Cortex of kidney (tissue), 1 donor: ENCODE measurements at places on chromosomes 4 and X.

DNA sequence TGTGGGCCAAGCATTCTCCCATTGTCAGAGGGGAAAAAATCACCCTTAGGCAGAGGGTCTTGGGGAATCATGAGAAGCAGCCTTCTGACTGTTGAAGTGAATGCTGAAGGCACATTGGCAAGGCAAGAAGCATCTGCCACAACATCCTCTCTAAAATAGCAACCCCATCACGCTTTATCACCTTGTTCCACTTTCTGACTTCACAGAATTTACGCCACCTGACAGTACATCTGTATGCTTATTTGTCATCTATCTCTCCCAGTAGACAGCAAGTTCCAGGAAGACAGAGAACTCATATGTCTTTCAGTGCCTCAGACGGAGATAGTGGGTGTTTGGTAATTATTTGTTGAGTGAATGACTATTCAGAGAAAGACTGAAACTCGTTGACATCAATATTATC lies 68.4 kb upstream of the SCML1 start:
- DNase-seq, result no peak

DNA sequence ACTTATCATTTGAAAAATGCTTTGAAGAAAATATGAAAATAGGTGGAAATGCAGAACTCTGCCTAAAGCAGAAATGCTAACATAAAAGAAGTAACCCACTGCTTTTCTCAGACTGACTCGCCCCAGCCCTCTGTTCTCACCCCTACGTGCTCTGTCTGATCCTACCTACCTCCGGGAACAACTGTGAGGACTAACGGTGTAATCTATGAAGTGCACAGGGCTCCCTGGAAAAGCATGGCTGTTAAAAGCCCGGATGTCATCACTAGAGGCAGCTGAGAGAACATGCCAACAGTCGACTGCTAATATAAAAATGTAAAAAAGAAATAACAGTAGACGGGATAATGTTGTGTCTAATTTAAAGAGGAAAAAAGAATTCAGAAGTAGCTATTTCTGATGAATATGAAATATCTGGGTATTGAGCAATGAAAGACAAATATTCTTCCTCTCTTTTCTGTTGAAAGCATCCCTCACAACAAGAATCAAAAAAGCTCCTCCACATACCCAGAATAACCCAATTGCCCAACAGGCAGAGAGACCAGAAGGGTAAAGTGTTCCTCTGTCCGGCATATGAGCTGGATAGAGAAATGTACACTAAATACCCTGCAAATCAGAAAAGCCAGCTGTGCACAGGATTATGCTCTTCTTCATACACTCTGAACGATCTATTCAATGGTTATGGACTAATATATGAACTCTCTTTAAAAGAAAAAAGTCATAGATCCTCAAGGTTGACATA lies 130.7 kb downstream of the TSPAN5 start:
- no peak for DNase-seq

GRCh38 chrX:148552775-148553174 lies 52.4 kb downstream of the AFF2 start:
- no peak for DNase-seq

DNA sequence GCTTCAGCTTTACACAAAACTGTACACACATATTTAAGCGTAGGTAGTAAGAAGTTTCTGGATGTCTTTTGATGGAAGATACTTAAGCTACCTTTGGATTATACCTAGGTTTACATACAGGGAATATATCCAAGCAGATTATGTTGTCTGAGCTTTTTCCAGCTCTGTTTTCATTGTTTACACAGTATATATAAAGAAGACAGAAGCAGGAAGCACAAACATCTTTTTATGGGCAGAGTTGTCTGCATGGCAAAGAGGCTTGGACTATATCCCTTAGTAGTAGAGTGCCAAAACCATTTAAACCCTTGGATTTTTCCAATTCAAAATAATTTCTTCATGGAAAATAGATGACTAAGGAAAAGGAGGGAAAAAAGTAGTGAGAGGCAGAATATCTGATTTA lies 329.4 kb upstream of the AGA start:
- DNase-seq, result no peak

- DNase-seq, result no peak
Measured at GRCh38 chr4:123587983-123588494, 191.4 kb downstream of the SPRY1 start.

GRCh38 chr4:27096142-27096824 lies 235.6 kb downstream of the STIM2 start:
- no peak for DNase-seq

DNA sequence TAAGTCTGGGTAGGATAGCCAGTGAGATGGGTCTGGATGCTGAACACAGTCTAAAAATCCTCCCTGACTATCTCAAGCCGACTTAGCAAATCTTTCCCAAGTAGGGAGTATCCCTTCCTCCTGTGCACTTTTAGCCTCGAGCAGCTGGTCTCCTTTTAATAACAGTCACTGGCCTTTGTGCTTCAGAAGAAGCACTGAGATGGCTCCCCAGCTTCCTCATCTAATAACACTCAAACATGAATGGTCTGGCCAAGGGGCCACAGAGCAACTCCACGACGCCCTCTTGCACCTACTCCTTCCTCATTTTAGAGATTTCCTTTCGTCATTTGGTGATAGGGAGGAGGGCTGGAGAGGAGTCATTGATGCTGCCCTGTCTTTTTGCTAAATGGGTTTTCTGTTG lies 78.8 kb upstream of the TMEM150C start:
- DNase-seq, result no peak

- no peak for DNase-seq
Measured at GRCh38 chrX:146921204-146921603, 106.7 kb upstream of the CXorf51A start.

DNA sequence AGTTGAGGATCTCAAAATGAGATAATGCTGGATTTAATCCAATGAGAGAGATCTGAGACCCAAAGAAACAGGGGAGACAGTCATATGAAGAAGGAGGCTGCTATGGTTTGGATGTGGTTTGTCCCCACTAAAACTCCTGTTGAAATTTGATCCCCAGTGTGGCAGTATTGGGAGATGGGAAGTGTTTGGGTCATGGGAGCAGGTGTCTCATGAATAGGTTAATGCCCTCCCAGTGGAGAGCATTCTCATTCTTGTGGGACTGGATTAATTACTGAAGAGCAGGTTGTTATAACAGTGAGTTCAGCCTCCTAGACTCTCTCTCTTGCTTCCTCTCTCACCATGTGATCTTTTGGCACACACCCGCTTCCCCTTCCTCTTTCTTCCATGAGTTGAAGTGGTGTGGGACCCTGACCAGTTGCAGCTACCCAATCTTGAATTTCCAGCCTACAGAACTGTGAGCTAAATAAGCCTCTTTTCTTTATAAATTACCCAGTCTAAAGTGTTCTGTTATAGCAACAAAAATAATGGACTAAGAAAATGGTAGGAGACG lies 70.3 kb downstream of the PPEF2 start:
- DNase-seq, result no peak

DNA sequence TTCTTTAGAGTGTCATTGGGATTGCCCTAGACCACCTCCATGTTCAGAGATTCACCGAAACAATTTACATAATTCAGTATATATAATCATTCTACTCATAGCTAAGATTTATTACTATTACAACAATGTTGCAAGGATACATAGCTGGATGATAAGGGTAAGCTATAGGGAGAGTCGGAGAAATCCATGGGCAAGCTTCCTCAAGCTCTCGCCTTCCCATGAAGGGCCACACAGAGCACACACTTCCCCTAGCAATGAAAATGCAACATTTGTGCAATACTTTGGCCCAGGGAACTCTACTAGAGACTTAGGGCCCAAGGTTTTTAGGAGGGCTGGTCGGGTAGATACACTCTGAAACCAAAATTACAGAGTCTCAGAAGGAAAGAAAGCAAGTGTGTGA lies 49.7 kb upstream of the ABCG2 start:
- DNase-seq, result no peak

GRCh38 chrX:115339441-115340025 lies 50.0 kb downstream of the LUZP4 start:
- DNase-seq, result no peak

DNA sequence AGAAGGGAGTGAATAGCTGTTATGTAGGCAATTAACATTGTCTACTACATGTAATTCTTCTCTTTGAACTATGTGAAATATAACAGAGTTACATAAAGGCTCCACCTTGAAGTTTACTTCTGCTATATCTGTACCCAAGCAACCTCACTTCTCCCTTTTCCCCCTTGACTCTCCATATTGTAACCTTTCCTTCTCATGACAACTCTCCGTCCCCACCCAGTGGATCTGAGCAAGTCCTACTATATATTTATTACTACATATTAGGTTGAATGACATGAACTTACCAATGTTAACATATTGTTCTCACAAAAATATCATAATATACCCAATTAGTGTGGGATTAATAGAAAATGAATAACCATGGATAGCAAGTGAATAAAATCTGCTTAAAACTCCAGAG lies 93.2 kb upstream of the ATP8A1 start:
- DNase-seq, result no peak

DNA sequence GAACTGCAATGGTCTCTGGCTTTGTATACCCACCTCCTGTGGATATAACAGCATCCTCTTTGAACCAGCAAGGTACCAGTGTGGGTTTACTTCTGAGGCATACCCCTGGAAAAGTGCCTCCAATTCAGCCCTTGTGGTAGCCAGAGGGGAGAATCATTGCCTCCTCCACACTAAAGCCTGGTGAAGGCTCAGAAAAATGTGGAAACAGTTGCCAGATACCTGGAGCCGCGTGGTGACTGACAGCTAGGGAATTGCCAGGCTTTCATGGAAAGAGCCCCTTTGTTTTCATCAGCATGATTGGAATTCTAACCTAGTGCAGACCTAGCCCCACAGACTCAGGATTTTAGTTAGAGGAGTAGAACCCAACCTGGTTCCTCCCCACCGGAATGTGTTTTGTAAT lies 168.6 kb upstream of the KLF3 start:
- DNase-seq, result no peak

- DNase-seq, result no peak
Measured at GRCh38 chr4:25190407-25190806, 30.2 kb upstream of the SEPSECS start.

DNA sequence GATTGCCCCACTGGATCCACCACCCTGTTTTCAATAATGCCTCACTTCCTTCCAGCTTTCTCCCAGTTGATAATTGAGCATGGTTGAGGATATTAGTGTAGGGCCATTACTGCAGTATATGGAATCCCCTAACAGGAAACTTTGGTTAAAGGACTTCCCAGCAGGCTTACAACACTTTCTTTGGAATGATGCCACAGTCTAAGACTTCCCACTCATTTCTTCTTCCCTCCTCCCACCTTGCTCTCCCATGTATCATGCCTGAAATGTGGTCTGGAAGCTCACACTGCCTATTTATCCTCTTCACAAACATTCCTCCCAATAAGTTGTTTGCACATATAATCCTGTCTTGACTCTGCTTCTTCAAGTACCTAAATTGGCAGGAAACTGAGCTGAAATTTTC lies 863.3 kb downstream of the CENPC start:
- DNase-seq, result no peak

GRCh38 chr4:78654807-78655206 lies 103.2 kb downstream of the ANXA3 start:
- DNase-seq, result no peak

GRCh38 chrX:95071052-95071451 lies 1397.0 kb downstream of the FAM133A start:
- DNase-seq, result no peak

DNA sequence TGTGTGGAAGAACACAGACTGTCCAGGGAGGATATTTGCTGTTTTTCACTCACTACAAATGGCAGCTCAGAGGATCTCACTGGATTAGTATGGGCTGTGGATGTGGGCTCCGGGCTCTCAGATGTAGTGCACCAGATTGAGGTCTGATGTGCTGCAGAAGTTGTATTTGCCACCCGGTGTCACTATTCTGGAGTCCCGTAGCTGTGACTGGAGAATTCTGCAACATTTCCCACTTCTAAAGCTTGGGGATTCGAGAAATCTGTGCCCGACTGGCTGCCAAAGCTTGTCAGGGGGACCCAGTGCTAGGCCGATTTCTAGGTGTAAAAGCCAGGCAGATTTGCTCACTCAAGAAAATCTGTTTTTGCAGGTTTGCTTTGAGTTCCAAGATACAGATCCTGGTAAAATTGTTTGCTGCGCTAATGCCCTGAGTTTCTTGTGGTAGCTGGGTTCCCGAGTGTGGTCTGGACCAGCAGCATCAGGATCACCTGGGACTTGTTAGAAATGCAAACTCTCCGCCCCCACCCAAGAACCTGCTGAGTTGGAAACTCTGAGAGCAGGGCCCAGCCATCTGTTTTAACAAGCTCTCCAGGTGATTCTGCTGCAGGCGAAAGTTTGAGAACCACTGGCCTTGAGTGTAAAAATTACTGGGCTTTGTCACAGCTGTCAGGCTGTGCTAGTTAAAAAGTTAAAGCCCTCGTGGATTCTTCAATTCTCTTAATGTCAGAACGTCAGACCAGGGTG lies 18.1 kb downstream of the KIT start:
- DNase-seq, result no peak

DNA sequence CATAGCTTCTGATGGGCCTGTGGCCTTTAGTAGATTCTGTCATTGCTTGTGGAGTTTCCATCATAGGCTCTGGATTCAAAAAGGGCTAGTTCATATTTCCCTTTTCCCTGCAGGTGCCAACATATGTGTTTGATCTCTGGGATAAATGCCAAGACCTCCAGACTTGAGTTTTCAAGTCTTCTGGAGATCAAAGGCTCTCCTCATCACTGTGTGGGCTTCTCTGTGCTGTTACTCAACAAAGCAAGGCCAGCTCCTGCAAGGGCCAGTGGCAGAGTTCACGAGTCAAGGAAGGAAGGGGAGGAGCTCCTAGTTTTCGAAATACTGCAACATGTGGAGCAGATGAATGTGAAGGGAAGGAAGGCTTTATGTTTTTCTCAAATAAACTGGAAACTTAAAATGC lies 62.7 kb upstream of the SCML1 start:
- no peak for DNase-seq

DNA sequence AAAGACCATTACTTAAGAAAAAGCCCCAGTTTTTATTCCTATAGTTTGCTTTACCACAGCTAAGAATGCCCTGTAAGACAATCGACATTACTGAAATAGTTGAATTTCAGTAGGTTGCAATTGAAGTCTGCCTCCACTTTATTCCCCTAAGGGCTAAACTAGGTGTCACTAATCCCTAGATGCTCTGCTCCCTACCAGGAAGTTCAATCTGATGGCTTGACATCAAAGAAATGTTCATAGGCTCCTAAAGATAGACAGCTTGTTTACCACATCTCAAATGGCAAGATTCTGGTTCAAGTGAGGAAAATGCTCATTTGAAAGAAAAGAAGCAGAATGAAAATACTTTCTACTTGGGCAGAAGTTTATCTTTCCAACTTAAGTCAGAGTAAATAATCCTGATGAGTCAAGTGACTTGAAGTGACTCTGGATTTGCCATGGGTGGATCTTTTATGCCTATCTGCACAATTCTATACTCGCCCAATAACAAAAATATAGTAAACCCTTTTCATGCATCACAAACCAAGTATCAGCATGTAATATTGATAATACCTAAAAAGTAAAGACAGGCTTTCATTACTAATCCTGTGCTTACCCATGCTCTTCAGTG lies 117.2 kb downstream of the SH3RF1 start:
- no peak for DNase-seq

GRCh38 chr4:8097141-8097541 lies 61.5 kb downstream of the ABLIM2 start:
- DNase-seq, result no peak

- no peak for DNase-seq
Measured at GRCh38 chr4:70747874-70748273, 26.1 kb downstream of the RUFY3 start.

GRCh38 chrX:100623001-100623400 lies 13.6 kb downstream of the TSPAN6 start:
- DNase-seq, result no peak
